Smooth muscle cell of trachea (primary cell): ENCODE measurements at places on chromosomes 11 and 22. TPM values are rescaled to one million over a fixed set of nuclear protein-coding genes. Genes with fewer than 3 reads are reported as not detected.

Gene DGCR6
- 0.15 and 1.5 TPM in 2 replicates for total RNA-seq

Gene SCGB2A2
- not detected in 2 replicates for total RNA-seq

Gene SNX32
- total RNA-seq = 1.2 and 3.1 TPM in 2 replicates

Gene TBX1
- 0.17 and 0.44 TPM in 2 replicates for total RNA-seq

Gene OR4D10
- total RNA-seq = not detected in 2 replicates

Gene ARFGAP3
- total RNA-seq = 79.4 and 90.0 TPM in 2 replicates

Gene DBX1
- not detected in 2 replicates for total RNA-seq

Gene FBLN1
- total RNA-seq = 274 and 726 TPM in 2 replicates

Gene OR52H1
- total RNA-seq = 0.17 and 0.73 TPM in 2 replicates

Gene NTM
- total RNA-seq = 9.9 and 15.0 TPM in 2 replicates

Gene TMEM218
- 30.8 and 31.3 TPM in 2 replicates for total RNA-seq

Gene OR10A2
- total RNA-seq = not detected in 2 replicates
